ENCODE measurements at places on chromosomes 2 and 18.

DNA sequence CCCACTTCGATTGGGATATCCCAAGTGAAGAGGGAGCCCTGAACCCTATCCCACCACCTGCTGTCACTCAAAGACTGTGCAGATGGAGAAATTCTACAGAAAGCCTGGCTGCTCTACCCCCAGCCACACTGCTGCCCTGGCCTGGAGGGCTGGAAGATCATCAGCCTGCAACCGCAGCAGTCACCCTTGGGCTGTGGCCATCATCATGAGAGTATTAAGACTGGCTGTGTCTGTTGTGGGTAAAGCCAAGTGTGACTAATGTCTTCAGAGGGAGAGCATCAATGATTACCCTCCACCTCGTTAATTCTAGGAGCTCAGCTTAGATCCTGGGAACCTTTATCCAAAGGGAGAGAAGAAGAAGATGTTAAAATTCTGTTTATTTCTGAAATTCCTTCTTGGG, 221.5 kb downstream of the TFCP2L1 start:
- no peak for DNase-seq

DNA sequence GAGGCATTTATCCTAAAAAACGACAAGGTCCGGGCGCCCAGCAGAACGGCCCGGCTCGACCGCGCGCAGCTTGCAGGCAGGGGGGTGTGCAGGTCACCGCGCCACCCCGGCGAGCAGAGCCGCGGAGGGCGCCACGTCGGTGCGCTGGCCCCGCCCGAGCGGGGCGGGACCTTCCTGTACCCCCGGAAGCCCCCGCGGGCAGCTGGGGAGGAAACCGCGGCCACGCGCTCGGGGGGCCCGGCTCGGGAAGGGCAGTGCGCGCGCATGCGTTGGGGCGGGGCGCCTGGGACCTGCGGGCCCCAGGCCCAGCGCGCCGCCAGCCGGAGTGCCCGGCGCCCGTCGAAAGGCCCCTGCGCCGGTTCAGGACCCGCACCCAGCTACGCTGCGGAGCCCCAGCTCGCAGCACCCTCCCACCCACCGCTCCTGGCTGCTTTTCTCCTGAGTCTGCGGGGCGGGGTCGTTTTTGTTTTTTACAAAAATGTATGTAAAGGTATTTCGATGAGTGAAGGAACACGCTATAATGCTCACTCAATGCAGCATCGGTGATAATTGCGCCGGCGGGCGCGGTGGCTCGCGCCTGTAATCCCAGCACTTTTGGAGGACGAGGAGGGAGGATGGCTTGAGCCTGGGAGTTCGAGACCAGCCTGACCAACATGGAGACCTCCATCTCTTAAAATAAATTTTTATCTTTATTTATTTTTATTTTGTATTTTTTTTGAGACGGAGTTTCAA, 47.7 kb upstream of the POMC start:
- DNase-seq: no peak

DNA sequence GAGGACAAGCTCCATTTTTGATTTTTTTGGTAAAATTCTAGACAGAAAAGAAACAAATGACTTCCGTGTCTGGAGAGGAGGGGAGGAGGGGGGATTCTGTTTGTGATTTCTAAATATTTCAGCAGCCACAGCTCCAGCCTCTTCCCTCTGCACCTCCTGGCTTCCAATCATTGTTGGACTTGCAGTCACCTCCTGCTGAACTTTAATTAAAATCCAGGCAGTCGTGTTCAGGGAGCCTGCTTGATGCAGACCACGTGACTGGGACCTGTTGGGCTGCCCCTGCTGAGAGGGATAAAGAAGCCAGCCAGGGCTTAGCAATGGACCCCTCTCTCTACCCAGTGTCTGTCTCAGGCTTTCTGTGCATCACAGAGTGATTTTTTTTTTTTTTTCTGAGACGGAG, 115.1 kb downstream of the SH3BP4 start:
- no peak for DNase-seq

DNA sequence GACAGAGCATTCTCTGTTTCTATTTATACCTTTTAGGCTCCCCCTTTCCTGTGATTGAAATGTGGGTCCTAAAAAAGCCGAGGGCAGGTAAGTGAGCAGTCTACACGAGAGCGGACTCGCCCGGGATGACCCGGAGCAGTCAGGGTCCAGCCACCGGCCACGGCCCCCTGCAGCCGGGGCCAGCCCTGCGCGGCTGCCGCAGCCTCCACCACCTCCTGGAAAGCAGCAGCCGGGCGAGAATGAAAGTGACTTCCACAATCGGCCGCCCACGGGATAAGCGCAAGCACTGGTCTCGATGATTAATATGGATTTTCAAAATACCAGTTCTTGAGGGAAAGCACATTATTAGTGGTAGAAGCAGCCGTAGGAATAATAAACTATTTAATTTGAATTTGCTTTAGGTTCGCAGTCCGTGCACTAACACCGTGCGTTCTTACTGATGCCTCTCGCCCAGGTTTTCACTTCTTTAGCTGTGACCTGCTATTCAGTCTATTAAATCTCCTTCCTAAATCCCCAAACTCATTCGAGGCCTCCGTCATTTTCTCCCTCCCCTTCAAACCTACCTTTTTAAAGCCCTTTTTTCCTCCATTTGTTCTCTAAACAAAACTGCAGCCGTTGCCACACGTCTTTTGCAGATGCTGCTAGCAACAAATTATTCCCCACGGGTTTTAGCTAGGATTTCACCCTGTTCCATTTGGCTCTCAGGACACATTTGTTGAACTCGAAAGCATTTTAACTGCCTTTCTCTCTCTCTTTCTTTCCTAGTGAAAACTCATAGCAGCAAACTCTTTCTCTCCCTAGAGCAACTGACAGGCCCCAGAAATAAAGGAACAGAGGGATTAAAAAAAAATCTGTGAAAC, 1015.1 kb upstream of the PIK3C3 start:
- DNase-seq: no peak

DNA sequence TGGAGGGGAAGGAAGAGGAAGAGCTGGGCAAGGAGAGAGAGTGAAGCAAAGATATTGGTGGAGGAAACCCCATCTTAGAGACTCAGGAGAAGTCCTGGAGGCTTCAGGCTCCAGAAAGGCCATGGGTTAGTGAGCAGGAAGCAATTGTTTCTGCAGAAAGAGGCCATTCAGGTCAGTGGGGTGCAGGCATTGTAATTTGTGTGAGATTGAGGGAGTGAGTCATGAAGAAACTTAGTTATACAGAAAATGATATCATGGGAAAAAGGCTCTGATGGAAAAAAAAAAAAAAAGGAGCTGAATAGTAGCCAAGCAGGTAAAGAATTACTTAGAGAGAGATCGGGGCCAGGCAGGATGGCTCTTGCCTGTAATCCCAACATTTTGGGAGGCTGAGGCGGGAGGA, 4.0 kb downstream of the EMILIN2 start:
- DNase-seq: no peak

GRCh38 chr2:186426153-186427016, 59.7 kb upstream of the ZC3H15 start:
- no peak for DNase-seq

DNA sequence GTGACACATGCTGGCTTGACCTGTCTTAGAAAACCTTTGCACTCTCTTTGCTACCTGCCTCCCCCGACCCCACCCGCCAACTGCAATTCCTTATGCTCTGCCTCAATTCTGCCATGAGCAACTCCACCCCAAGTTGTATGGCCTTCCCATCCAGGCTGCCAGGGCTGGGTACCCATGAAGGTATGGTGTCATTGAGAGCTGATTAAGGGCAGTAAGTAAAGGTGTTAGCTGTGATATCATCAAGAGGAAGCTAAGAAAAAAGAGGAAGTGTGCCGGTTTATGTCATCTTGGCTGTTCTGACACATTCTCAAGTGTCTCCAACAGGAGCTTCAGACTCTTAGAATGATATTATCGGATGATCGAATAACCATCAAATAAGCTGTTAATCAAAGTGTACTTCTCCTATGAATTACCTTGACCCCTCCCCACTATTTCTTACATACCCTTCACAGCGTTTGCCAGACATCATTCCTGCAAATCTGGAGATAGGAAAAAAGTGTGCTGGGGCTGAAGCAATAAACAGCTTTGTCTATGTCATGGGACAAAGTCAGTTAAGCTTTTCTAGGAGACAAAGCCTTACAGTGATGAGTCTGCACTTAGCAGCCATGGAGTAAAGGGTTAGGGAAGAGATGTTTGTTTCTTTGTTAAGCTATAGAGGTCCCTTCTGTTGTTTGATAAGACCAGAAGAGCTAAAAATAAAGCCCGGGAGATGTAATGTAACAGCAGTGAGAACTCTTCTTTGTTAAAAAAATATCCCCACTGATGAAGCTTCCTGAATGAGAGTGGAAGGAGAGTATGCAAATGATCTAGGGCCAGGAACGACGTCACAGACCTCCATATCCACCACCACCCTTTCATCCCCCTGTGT, 40.4 kb upstream of the SMAD2 start:
- DNase-seq: no peak

DNA sequence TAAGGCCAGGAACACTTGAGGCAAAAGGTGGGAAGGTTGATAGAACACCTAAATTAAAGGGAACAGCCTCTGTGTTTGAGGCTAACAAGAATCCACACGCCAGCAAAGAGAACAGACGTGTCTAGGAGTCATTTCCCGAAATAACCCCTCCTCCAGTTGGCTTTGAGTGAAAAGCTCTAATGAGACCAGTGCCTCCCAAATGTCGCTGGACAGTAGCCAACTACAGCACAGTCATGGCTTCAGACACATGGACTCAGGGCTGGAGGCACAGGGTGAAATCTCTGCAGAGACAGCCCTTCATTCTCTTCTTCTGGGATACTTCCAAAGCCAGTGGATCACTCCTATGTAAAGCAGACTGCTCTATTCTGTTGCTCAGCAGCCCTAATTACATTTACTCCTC, 49.6 kb downstream of the SOWAHC start:
- DNase-seq: no peak

DNA sequence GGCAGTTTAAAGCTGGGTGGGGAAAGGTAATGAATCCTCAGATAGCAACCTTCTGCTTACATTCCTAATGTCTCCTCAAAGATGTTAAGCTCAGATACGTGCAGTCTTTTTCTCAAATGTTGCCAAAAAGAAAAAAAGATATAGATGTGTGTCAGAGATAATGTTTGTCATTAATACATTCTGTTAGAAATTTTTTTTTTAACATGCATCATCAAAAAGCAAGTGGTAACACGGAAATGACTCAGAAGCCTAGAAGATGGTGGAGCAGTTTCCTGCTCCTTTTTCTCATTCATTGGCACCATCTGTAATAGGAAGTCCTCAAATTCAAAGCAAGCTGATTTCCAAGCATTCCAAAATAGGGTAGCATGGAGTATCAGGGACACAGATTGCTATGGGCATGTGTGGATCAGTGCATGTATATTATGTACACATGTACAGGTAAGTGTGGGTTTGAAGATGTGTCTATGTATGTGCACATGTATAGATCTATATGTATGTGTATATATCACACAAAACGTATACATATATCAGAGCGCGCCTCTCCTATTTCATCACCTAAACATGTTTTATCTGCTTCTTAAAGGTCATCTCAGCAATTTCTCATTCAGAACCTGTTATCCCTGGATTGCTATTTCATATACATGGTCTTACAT, 79.9 kb upstream of the ITGB6 start:
- no peak for DNase-seq

DNA sequence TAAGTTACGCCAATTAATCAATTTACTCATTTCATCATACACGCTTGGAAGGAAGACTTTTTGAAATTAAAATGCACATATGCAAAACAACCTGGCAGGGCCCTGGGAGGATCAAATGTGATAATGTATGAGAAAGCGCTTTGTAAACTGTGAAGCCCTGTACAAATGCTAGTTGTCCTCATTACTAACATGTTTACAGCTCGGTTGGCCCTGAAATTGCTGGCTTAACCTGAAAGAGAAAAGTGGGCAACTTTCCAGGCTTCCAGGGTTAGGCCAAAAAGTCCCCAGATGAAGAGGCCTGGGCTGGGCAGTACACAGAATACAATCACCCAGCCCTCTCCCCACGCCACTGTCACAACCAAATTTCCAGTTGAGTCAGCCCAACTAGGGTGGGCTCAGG, 60.2 kb downstream of the DNMT3A start:
- no peak for DNase-seq

DNA sequence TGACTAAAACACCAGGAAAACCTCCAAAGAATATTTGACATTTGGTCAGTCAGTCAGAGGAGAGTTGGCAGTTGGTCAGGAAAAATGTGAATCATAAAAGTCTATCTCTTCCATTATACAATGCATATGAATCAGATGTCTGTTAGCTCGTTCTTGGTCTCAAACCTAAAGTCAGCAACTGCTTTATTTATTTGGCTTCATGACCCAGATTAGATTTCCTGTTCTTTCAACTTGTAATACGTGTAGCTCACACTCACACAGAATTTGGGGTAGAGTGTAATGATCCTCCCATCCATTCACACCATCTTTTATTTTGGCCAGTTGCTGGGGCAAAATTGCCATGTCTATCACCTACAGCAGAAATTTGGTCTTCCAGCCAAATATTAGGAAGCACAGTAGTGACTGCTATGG, 81.9 kb upstream of the COL5A2 start:
- no peak for DNase-seq

GRCh38 chr2:96574364-96574763, 37.8 kb downstream of the ARID5A start:
- DNase-seq: no peak

GRCh38 chr18:48723837-48724236, 185.0 kb downstream of the CTIF start:
- DNase-seq: no peak

GRCh38 chr2:126774761-126775160, 118.8 kb downstream of the GYPC start:
- DNase-seq: no peak

- DNase-seq: no peak
Measured at GRCh38 chr2:11651856-11652548, 18.0 kb downstream of the NTSR2 start.

DNA sequence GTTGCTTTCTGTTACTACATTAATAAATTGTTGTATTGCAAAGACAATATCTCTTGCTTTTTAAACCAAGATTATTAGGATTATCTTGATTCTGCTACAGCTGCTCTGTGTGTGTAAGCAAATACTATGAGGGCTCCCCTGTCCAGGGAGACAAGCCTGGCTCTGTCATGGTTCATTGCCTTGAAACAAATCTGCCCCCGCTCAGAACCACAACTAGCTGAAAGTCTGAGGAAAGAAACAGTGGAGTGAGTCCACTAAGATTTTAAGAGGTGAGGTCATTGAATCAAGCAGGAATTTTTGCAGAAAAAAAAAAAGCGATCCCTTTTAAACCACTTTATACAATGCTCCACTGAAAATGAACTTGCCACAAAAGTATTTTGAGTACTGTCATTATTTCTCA, 30.8 kb upstream of the LRRTM4 start:
- DNase-seq: no peak

DNA sequence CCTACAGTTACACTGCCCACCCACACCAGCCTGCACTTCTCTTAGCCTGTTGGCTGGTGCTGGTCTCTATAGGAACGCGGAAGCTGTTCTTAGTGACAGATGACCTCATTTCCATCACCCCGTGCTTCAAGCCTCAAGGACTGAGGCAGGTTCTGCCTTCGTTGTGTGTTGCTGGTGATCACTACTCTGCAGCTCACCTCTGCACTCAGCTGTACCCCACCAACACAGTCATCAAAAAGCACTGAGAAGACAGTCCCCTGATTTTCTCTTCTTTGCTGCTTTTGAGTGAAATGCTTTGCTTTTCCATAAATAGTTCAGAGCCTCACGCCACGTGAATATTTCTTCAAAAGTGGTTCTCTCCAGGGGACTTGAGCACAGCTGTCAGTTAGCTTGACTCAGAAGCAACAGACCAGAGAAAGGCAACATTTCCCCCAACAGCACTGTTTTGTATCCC, 225.7 kb upstream of the CCDC150 start:
- no peak for DNase-seq

- DNase-seq: no peak
Measured at GRCh38 chr18:25469489-25469888, 117.5 kb upstream of the ZNF521 start.

Measured in RWPE2 (cell line).